LHCN-M2 (cell line): ENCODE measurements at places on chromosomes 16 and 17. TPM values are rescaled to one million over a fixed set of nuclear protein-coding genes. Genes with fewer than 3 reads are reported as not detected.
A peak's percentile ranks its signal among the peaks of the same experiment; 100 is the strongest.

- no peak for DNase-seq
Observed at GRCh38 chr16:54933281-54934011, 2.8 kb downstream of the IRX5 start.

- DNase-seq: peak; percentile 88
Observed at GRCh38 chr17:15262291-15263205, 2.6 kb downstream of the PMP22 start.

GRCh38 chr17:40510328-40510648, 8.9 kb upstream of the TNS4 start:
- DNase-seq: peak; percentile 73

DNA sequence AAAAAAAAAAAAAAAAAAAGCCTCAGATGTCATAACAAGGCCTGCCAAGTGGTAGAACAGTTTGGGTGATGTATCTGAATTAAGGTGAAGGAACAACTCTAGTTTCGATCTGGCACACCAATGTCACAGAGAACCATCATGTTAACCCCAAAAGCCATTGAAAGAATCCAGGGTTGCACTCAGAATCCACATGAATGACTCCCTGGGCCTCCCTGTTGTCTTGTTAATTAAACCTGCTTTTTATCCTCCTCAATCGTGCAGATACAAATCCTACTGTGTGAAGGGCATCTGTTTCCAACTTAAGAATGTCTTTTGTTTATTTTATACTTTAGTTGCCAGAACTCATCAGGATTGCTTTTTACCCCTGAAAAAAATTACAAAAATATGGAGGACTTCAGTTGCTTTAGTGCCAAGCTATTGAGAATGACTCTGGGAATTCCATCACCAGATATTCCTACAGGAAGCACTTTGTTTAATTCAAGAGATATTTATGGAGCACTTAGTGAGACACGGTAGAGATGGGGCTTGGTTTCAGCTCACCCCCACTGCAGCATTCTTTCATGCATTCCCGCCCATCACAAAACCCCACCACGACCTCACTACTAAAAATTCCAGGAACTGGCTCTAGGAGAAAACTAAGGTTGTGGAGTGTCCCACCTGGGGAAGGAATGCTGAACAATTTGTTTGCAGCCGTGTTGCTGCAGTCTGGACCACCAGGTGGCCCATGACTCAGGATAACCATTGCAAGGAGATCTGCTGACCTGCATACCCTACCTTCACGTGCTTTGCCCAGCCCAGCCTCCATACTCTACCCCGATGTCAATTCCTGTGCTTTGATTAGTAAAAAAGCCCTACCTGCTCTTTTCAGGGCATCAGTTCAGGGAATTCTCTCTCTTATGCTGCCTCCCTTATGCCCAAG, 63.8 kb upstream of the GPRC5B start:
- no peak for DNase-seq

DNA sequence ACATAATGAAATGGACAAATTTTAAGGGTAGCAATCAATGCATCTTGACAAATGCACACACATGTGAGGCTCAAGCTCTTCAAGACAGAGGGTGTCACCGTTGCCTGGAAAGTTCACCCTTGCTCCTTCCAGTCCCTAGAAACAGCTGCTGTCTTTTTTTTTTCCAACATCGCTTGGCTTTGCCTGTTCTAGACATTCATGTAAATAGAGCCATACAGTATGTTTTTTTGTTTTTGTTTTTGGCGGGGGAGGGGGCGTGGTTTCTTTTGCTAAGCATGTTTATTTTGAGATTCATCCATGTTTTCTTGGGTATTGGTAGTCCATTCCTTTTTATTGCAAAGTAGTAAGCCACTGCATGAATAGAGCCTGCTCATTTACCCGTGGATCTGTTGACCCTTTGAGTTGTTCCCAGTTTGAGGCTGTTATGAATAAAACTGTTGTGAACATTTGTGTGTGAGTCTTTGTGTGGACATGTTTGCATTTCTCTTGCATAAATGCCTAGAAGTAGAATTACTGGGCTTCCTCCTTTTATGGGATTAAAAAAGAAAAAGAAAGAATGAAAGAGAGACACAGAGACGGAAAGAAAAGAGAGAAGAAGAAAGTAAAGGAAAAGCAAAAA, 78.4 kb downstream of the NT5M start:
- DNase-seq: no peak

- no peak for DNase-seq
Observed at GRCh38 chr17:68190495-68190894, 57.3 kb upstream of the AMZ2 start.

- DNase-seq: no peak
Observed at GRCh38 chr16:52283018-52283417, 263.9 kb downstream of the TOX3 start.

DNA sequence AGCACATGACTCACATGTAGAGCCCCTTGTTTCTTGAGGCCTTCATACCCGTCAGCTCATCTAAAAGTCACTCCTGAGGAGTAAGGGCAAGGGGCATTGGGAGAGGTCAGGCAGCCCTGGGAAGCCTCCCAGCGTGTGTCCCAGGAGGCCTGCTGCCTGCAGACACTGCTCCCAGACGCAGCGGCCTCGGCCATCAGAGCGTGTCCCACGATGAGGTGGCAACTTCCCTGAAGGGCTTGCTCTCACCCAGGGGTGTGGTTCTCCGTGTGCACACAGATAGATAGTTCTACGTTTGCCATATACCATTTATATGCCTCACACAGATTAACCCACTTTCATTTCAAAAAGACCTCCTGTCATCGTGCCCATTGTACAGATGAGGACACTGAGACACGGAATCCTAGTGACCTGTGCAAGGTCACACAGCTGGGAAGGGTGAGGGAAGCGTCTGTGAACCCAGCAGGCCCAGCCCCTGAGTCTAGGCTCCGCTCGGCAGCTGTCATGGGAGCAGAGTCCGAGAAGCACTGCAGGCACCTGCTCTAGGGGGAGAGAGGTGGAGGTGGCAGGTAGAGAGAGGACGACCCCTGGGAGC, 8.3 kb downstream of the TUBB3 start:
- no peak for DNase-seq

DNA sequence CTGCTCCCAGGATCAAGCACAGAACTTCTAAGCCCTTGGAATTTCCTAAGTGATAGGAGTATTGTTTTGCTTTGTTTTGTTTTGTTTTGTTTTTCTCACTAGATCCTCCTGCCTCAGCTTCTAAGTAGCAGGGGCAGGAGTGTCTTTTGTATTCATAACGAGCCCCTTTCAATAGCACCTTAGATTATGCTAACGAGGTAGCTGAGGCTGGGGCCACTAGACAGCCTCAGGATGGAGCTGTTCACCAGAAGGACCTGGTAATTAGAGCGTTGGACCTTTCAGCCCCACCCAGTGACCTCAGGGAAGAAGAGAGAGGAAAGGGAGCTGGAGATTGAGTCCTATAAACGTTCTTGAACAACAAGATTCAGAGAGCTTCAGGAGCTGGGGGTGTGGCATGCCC, 43.6 kb downstream of the IKZF3 start:
- no peak for DNase-seq

DNA sequence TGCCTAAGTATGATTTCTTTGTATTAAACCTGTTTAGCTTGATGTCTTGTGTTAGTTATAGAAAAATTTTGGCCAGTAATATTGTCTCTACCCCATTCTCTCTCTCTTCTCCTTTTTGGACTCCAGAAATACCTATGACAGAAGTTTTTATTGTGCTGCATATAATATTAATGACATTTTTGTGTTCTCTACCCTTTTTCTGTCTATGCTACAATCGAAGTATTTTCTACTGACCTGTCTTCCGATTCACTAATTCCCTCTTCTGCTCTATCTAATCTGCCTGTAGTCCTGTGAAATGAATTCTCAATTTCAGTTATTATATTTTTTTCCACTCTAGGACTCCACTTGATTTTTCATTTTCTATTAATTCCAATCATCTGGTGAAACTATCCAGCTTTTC, 26.0 kb upstream of the TMEM92 start:
- DNase-seq: no peak

- DNase-seq: peak; percentile 89
Observed at GRCh38 chr17:4969047-4969550, 1.5 kb upstream of the SPAG7 start.

DNA sequence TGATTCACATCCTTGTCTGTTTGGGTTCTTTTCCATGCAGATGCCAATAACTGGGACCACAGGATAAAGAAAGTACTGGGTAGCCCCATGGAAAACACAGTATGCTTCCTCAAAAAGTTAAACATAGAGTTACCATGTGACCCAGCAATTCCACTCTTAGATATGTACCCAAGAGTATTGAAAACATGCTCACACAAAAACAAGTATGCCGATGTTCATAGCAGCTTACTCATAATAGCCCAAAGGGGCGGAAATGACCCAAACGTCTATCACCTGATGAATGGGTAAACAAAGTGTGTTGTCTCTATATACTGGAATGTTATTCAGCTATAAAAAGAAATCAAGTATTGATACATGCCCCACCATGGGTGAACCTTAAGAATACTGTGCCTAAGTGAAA, 55.4 kb downstream of the CYB5B start:
- no peak for DNase-seq

DNA sequence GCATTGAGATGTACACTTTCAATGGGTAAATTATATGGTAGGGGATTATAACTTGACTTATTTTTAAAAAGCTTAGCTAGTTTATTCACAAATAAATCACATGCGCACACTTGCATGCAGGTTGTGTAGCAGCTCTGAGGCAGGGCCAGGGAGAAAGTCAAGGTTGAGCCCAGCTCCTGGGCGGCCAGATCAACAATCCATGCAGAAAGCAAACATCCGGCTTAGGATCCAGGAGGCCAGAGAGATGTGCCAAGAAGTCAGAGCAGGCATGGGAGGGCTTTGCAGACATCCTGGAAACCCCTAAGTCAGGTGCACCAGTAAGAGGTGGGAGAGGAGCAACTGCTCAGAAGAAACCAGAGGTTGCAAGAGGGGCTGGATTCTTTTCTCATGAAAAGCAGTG, 186.5 kb downstream of the AXIN2 start:
- no peak for DNase-seq

GRCh38 chr16:63890081-63890480, 1231.8 kb downstream of the CDH11 start:
- DNase-seq: no peak

- peak; percentile 2 for DNase-seq
Observed at GRCh38 chr16:12265108-12265507, 288.6 kb downstream of the SNX29 start.

DNA sequence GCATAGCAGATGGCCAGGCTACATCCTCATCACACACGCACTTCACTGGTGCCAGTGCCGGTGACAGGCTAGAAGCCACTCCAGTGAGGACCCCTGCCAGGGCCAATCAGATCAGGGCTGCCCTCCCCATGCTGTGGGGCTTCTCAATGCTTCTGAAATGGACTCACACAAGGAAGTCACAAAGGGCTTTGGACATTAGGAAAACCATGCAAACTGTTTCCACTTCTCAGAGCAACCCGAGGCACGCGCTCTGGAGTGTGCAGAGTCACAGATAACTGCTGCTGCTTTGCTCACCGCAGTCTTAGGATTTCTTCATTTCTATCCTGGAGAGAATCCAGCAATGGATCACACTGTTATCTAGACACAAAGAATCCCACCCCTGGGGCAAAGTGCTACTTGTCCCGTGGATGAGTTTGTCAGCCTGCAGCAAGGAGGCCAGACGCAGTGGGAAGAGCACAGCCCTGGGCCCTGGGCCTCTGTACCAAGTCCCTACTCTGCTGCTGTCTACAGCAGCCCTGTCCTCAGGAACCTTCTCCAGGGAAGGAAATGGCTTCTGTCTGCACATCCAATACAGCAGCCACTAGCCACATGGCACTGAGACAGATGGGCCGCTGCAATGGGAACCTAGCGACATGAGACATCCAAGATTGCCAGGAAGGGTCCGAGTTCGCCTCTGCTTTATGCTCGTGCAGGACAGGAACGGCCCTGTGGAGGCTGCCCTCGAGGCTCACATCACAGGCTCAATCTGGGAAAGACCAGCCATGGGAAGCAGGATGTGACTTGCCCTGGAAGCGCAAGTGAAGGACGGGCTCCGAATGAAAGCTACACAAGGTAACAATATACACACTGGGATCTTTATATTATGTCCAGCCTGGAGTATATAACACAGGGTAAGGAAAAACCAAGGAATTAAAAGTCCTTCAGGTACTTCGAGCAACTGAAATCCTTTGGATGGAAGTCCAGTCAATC, 169.3 kb downstream of the ZFHX3 start:
- DNase-seq: no peak

GRCh38 chr17:59558039-59558438, 7.4 kb upstream of the DHX40 start:
- DNase-seq: no peak

DNA sequence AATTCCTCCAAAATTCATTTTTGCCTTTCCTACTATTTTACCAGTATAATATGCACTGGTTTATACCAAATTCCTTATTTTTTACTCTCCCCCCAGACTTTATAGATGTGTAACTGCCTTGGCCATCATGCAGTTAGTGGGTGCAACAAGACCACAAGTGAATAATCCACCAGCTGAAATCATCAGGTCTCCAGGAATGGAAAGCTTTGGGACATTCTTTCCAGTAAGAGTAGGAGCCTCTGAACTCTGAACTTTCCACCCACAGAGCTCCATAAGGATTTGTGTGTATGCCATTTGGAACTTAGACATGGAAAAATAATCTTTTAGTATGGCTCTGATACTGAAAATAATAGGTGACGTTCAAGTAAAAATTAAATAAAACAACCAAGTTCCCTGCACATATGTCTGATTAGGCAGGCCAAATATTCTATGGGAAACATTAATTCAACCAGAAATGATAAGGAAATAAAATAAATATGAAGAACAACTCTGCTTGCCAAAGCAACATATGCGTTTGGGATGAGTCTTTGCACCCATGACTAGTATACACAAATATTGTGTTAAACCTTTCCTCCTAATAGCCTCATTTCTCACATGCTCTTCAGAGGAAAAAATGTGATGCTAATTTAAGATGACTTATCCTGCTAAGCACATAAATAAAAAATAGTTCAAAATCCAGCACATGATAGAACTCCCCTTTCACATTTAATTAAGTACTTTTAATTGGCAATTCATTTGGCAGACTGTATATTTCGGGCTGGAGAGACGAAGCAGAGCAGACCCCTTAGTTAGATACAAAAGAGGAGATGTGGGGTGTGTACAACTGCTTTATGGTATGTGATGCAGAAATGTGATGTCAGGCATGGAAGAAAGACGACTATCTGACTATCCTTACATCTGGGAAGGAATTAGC, 11.6 kb upstream of the LYRM9 start:
- DNase-seq: no peak

GRCh38 chr16:80287674-80288073, 253.1 kb upstream of the DYNLRB2 start:
- no peak for DNase-seq

DNA sequence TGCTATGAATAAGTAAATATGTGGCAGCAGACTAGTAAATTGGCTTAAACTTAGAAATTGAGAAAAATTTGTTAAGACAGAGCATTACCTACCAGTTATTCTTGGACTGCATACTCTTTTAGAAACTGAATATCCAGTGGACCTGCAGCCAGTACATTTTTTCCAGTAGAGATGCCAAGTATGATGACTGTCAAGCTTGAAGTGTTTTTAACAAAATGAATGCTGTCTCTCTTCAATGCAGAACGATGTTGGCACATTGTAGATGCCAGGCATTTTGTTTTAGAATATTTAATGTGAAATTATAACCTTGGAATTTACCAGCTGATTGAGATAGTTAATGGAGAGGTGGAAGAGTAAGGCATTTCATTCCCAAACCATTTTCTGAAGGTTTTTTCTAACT, 52.5 kb downstream of the NFAT5 start:
- DNase-seq: peak; percentile 29

- peak; percentile 48 for DNase-seq
Observed at GRCh38 chr16:12542818-12543699, 260.6 kb downstream of the CPPED1 start.

Gene NUP85
- total RNA-seq: 41.1 and 42.1 TPM in 2 replicates

Gene RNF43
- total RNA-seq: not detected in 2 replicates

Gene RPS2
- total RNA-seq: 2,551 and 2,646 TPM in 2 replicates

Gene KLHL10
- total RNA-seq: not detected in 2 replicates

Gene MPG
- 254 and 304 TPM in 2 replicates for total RNA-seq

Gene EVI2B
- 6.3 and 10.6 TPM in 2 replicates for total RNA-seq

Gene NETO2
- 31.8 and 33.0 TPM in 2 replicates for total RNA-seq

Gene KCNJ2
- 2.6 and 3.6 TPM in 2 replicates for total RNA-seq
